ENCODE measurements at places on chromosomes 1 and 21.

DNA sequence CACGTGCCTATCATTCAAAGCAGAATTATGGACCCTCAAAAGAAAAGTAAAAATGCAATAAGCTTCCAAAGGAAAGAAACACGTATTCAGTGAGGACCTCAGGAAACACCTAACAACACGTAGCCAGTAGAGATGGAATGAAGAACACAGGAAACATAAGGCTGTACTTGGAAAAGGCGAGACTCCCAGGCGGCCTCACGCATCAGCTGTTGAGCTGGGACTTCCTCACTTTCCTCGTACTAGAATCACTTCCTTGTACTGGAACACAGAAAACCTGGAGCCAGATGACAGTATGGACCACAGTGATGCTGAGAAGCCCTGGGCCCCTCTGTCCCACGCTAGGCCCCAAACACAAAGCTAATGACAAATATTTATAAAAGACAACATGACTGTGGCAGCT, 94.4 kb upstream of the BACE2 start:
- no peak for DNase-seq

DNA sequence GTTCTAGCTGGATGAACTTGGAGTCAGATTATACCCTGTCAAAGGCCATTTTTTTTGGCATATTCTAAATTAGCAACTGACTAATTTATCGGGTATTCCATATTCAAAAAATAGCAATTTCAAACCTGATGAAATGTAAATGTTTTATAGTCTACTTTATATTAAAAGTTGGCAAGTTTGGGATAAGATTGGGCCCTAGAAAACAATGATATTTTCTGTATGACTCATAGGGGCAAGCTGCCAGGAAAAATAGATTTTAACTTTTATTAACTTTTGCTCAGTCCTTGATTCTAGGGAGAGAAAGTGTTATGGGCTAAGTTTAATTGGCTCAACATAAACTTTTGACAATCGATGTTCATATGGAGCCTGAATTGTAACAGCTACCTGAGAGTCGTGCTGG, 576.9 kb upstream of the B3GALT2 start:
- DNase-seq, result no peak

DNA sequence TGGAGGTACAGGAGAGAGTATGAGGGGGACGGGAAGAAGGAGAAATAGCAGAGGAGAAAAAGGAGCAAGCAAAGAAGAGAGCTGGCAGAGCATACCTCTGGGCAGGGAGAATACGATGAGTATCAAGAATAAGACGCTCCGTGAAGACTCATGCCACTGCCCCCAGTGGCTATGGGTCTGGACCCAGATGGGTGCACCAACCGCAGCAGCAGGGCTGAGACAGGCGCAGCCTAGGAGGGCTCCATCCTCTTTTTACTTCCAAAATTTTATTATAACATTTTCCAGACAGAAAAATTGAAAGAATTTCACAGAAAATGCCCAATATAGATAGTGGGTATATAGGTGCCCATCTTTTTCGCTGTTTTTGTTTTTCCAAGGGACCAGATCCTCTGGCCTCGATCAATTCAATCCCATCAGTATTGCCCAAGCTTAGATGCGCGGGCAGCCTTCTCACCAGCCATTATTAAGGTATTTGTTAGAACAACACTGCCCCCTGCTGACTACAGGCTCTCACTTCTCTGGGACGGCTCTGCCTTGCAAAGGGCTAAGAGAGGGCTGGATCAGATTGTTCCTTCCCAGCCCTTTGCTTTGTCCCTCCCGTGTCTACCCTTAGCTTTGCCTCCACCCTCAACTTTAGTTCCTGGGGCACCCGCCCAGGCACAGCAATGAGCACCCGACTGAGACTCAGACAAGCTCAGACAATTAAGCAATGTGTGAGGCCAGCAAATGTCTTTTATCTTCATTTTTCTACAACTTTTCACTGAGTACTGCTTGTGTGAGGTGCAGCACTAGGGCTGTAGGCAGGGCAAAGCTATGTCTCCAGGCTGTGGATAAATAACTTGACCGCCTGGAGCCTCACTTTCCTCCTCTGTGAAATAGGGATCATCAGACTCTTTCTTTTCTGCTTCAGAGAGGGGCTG, 17.5 kb upstream of the CAMK1G start:
- DNase-seq, result peak; percentile 95

DNA sequence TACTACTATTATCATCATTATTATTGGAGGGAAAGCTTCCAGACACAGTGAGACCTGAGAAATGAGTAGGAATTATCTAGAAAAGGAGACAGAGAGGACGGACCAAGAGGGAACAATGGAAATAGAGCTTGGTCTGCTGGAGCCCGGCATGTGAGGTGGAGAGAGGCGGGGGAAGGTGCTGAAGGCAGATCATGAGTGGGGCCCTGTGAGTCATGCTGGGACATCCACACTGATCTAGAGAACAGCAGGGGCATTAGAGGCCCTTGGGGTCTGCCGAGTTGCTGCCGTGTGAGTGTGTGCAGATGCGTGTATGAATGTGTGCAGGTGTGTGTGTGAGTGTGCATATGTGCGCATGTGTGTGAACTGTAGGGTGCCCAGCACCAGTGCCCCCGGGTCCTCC, 65.7 kb downstream of the TMCO4 start:
- no peak for DNase-seq

DNA sequence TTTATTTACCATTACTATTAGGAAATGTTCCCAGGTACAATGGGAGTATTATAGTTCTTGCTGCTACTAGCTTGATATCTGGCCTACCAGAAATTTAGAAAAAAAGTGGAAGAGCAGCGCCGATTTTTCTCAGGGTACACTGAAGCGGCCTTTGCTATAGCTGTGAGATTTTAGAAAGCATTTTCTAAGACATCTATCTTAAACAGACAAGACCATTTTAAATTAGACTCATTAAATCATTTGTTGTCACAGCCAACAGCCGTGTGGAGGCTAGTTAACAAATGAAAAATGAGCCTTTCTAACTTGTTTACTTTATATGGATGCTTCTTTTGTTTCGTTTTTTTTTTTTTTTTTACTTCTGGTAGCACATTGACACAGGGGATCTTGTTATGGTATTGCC, 183.2 kb upstream of the ZRANB2 start:
- DNase-seq, result no peak

GRCh38 chr1:6450005-6450450, 15.9 kb downstream of the TNFRSF25 start:
- DNase-seq, result no peak

- DNase-seq, result no peak
Observed at GRCh38 chr21:21137986-21138385, 139.8 kb downstream of the NCAM2 start.

DNA sequence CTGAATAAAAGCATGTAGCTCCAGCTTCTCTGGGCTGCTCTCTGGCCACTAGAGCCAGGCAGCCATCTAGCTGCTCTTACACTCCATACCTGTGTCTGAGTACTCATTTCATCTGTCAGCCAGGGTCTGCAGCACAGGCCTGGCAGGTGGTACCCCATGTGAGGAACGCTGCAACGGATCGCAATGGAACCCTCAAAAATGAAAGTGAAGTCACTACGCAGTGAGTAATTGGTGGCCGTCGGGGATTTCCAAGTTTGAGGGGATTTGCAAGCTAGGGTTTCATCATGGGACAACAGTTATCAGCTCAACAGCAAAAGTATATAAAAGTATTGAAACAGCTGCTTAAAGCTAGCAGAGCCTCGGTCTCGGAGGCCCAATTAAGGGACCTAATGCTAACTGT, 186.7 kb downstream of the HFM1 start:
- no peak for DNase-seq

DNA sequence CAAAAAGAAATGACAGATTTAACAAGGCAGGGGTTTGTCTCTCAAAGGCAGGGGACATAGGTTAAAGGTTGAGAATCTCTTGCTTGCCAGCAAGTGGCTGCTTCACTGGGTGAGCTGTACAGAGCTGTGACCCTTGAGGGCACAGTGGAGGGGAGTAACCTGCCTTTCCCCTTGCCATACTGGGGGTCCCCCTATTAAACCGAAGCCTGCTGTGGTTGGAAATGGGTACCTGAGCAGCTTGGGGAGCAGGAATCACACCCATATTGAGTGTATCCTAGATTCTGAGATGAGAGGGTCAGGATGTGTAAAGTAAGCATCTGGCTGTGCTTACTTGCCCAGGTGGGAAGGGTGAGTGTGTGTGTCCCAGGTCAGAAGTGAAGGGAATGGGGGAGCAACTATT, 31.8 kb downstream of the WNT4 start:
- no peak for DNase-seq

- DNase-seq, result no peak
Observed at GRCh38 chr1:105608713-105609112, 1447.8 kb upstream of the PRMT6 start.

DNA sequence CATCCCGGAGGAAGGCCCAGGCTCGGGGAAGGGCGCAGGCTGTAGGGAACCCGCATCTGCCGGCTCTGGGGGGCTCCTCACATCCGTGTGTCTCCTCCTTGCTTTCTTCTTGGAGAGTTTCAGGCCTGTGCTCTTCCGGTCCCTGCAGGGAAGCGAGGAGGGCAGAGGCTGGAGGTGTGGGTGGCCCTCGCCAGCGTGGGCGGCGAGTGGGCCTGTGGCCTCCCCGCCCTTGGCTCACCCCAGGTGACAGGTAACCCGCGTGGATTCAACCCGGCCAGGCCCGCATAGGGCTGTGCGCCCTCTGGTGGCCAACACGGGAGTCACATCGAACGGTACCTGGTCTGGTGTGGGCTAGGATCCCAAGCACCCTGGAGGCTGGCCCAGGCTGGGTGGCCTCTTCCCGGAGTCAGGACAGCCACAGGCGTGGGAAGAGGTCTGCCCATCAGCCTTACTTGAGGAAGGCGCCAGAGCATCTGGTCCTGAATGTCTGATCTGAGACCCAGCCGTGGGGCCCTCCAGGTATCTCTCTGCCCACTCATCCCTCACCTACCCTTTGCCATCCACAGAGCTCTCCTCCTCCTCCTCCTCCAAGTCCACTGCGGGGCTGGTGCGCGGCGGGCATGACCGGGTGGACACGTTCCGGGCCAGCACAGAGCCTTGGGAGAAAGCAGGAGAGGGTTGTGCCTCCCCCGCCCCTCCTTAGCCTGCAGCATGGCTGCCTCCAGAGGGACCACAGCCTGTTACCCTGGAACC, 9.6 kb upstream of the TNFRSF25 start:
- DNase-seq, result peak; percentile 72

DNA sequence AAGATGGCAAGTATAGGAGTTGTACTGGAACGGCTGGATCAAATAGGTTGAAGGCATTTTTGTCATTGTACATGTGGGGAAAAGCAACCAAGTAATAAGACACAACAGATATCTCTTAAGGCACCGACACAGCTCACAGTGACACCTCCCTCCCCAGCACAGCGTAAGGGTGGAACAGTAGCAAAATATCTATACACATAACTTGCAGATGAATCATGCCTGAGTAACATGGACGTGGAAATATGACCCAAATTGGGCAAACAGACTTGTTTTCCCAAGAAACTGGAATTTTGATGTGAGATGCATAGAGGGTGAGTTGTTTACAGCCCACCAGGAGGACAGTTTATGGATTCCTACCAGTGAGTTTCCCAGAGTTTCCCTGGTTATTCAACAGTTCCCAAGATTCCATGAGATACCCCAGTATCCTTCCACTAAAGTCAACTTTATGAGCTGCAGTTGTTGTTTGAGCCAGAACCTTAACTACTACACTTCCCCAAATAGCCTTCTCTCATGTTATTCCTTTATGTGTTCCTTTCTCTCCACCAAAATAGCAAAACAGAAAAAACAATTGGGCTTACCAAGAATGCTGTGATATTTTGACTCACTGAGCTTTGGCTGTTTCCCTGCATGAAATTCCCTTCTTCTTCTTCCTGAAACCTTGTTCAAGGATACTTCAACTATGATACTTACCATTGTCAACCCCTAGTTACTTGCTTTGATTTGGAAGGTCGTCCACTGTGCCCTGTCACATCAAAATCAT, 7.1 kb upstream of the DR1 start:
- DNase-seq, result no peak

- no peak for DNase-seq
Observed at GRCh38 chr1:42295816-42296215, 39.2 kb downstream of the FOXJ3 start.

DNA sequence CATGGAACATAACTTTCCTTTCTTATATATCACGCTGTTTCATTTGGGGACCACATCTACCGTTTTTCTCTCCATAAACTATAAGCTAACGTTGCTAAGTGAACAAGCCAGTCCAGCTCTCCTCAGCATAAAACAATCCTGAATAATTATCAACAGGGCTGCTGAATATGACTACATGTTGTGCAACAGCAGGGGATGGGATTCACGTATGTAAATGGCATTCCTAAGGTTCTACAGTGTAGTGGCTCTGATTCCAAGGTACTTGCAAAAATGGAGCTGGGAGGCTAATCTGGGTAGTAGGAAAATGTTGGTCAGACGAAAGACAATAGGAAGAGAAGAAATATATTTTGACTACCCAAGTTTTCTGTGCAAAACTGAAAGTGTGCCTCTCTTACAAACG, 262.8 kb downstream of the RWDD3 start:
- no peak for DNase-seq

DNA sequence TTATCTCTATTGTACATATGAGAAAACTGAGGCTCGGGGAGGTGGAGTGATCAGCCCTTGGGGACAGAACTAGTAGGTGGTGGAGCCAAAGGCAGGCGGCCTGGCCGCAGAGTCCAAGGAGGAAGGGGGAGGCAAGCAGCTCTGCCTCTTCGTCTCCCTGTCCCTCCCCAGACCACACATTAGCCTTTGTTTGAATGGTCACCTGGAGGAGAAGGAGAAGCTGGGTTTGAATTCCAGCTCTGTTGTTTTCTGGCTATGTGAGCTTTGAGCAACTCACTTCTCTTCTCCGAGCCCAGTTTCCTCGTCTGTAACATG, 21.4 kb upstream of the LAPTM5 start:
- DNase-seq, result no peak

DNA sequence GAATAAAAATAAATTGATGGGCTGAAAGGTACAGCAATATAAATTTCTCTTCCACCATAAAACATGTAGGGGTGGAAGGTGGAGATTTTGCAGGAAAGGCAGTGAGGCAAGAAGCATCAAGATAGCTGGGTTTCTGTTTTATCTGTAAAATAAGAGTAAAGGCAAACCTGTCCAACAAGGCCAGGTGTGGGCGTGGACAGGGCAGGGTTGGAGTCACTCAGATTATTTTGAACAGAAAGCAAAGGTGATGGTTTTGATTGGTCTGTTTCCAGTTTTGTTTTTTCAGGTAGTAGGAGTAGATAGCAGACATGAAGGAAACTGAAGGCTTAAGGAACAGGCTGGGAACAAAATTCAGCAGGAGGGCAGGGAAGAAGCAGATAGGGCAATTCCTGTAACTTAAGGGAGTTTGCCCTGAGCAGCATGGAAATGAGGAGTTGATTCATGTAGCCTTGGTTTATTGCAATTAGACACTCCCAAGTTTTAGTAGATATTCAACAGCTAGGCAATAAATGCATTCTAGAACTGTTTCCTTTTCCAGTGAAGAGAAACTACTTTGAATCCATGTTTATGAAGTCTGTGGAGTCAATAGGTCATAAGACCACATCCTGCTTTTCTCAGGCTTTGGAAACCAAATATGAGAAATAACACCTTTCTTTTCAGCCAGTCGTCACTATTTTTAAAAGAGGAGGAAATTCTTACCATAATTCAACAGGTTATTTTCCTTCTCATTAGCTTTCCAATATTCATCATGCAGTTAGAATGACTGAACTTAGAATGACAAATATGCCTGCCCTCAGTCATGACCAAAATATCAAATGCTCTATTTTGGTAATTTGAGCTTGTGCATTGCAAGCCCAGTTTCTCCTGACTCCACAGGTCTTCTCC, 38.7 kb upstream of the CD55 start:
- no peak for DNase-seq

- peak; percentile 49 for DNase-seq
Observed at GRCh38 chr1:67211589-67212563, 45.6 kb downstream of the IL23R start.

Measured in neural progenitor cell (in vitro differentiated cells).